ENCODE measurements at places on chromosomes 2 and 18.

- H3K36me3 ChIP-seq, result peaks cover 10% of the 10 kb centered on the region
- DNase-seq, result no peak
- H3K4me1 ChIP-seq, result no peaks in the 10 kb centered on the region
- H3K4me3 ChIP-seq, result no peak overlapping the region
These were observed 156.0 kb downstream of the CERS6 start for GRCh38 chr2:168611896-168612650.

- no peak overlapping the region for H3K27ac ChIP-seq
- H3K27me3 ChIP-seq, result no peaks in the 10 kb centered on the region
- H3K4me1 ChIP-seq, result peaks cover 30% of the 10 kb centered on the region
- no peaks in the 10 kb centered on the region for H3K36me3 ChIP-seq
These were observed 35.4 kb downstream of the HJURP start for GRCh38 chr2:233818639-233819621.

DNA sequence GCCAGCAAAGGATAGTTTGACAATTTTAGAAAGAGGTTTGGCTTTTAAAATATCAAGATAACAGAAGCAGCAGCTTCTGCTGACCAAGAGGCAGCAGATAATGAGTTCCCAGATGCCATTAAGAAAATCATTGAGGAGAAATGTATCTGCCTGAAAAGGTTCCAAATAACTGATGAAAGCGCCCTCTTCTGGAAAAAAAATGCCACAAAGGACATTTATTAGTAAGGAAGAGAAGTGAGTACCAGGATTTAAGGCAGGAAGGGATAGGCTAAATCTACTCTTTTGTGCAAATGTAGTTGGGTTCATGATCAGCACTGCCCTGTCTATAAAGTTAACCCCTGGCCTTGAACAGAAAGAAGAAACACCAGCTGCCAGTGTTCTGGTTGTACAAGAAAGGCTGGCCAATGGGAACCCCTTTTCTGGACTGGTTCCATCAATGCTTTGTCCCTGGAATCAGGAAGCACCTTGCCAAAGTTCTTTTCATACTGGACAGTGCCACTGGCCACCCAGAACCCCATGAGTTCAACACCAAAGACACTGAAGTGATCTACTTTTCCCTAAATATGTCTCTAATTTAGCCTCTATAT is 40.6 kb downstream of the DHX57 start:
- peaks cover 30% of the 10 kb centered on the region for H3K36me3 ChIP-seq
- no peaks in the 10 kb centered on the region for H3K4me1 ChIP-seq
- no peak overlapping the region for H3K4me3 ChIP-seq
- H3K27me3 ChIP-seq, result no peaks in the 10 kb centered on the region
- H3K27ac ChIP-seq, result no peak overlapping the region

- no peaks in the 10 kb centered on the region for H3K4me1 ChIP-seq
- H3K27me3 ChIP-seq, result no peaks in the 10 kb centered on the region
- no peaks in the 10 kb centered on the region for H3K36me3 ChIP-seq
- no peak for DNase-seq
- no peak overlapping the region for H3K4me3 ChIP-seq
These were observed 197.3 kb upstream of the STK17B start for GRCh38 chr2:196368546-196369225.
